ENCODE measurements at places on chromosomes 6 and 20. TPM values are rescaled to one million over a fixed set of nuclear protein-coding genes. Genes with fewer than 3 reads are reported as not detected.

Gene SNAP25
- 1.6 TPM for total RNA-seq

Gene SNAP91
- not detected for total RNA-seq

Gene SEC63
- 55.6 TPM for total RNA-seq

Gene THBD
- not detected for total RNA-seq

Gene SCRT2
- not detected for total RNA-seq

Gene CSNK2A1
- 111 TPM for total RNA-seq

Gene TOX2
- 1.8 TPM for total RNA-seq

Gene HNF4A
- total RNA-seq, result not detected

Gene KHDC1L
- not detected for total RNA-seq

Data from activated CD8-positive, alpha-beta memory T cell treated with anti-CD3 and anti-CD28 coated beads, Interleukin-2, amount 10 ng/mL, durations not matched to agents 7 days and 5 days (primary cell).